ENCODE measurements at places on chromosomes 1 and 21. TPM values are rescaled to one million over a fixed set of nuclear protein-coding genes. Genes with fewer than 3 reads are reported as not detected.

- no peak for DNase-seq
Observed at GRCh38 chr1:3959361-3959760, 59.3 kb upstream of the C1orf174 start.

DNA sequence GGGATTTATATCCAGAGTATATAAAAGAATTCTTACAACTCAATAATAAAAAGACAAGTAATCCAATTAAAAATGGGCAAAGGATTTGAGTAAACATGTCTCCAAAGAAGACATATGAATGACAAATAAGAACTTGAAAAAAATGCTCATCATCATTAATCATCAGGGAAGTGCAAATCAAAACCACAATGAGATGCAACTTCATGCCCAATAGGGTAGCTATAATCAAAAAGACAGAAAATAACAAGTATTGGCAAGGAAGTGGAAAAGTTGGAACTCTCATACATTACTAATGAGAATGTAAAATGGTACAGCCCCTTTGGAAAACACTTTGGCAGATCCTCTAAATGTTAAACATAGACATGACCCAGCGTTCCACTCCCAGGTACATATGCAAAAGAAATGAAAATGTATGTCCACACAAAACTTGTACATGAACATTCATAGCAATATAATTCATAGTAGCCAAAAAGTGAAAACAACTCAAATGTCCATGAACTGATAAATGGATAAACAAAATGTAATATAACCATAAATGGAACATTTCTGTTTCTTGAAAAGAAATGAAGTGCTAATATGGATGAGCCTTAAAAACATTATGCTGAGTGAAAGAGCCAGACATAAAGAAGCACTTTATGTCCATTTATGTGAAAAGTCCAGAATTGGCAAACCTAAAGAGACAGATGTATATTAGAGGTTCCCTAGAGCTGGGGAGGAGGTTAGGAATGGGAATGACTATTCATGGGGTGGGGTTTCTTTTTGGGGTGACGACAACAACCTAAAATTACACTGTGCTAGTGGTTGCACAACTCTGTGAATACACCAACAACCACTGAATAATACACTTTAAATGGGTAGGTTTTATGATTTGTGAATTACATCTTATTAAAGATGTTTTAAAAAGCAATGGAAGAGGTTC is 259.7 kb downstream of the RHOU start:
- no peak for DNase-seq

DNA sequence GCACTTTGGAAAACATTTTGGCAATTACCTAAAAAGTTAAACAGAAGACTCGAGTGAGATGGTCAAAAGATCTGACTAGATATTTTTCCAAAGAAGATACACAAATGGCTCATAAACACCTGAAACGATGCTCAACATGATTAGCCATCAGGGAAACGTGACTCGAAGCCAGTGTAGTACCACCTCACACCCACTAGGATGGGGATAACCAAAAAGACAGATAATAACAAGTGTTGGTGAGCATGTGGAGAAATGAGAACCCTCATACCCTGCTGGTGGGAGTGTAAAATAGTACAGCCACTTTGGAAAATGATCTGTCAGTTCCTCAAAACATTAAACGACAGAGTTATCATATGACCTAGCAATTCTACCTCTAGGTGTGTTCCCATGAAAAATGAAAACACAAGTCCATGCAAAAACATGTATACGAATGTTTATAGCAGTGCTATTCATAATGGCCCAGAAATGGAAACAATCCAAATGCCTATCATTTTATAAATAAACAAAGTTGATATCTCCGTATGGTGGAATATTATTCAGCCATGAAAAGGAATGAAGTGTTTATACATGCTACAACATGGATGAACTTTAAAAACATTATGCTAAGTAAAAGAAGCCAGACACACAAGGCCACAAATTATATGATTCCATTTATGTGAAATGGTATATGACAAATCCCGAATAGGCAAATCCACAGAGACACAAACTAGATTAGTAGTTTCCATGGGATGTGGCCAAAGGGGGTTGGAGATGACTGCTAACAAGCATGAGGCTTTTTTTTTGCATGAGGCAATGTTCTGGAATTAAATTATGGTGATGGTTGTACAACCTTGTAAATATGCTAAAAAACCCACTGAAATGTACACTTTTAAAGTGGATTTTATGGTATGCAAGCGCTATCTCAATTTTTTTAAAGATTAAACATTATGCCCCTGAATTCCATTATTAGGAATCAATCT is 625.3 kb downstream of the KIF26B start:
- no peak for DNase-seq

GRCh38 chr1:81850495-81850894 is 49.8 kb downstream of the ADGRL2 start:
- no peak for DNase-seq

GPR52 gene
- 2.8 TPM for total RNA-seq

LENEP gene
- not detected for total RNA-seq

NBPF10 gene
- total RNA-seq = 0.28 TPM
